ENCODE measurements at places on chromosomes 5 and 9.

DNA sequence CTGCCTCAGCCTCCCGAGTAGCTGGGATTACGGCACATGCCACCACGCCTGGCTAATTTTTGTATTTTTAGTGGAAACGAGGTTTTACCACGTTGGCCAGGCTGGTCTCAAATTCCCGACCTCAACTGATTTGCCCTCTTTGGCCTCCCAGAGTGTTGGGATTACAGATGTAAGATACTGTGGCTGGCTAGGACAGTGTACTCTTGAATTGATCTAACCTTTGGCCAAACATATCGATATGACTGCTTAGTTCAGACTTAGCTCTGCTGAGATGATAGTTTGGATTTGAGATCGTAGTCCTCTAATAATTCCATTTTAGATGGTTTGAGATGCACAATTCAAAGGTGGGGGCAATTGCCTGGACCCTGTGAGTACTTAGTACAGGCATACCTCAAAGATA lies 15.2 kb downstream of the TXNDC15 start:
- no peak for DNase-seq

- DNase-seq, result no peak
Measured at GRCh38 chr9:20513126-20513913, 109.0 kb downstream of the MLLT3 start.

GRCh38 chr5:158560170-158560569 lies 539.5 kb downstream of the EBF1 start:
- no peak for DNase-seq

DNA sequence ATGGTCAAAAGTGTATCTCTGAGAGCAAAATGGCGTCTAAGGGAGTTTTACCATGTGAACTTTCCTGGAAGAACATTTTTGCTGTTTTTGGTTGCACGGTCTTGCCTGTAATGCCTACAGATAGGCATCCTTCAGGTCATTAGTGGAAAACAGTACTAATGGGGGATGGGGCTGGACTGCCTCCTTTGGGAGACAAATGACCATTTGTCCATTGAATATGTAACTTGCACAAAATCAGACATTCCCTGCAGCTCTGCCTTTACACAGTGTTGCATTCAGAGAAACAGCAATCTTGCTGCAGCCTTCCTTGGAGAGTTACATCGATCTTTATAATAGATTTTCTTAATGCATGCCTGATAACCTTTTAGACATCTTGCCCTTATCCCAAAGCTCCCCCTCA lies 138.5 kb upstream of the EGFLAM start:
- no peak for DNase-seq

DNA sequence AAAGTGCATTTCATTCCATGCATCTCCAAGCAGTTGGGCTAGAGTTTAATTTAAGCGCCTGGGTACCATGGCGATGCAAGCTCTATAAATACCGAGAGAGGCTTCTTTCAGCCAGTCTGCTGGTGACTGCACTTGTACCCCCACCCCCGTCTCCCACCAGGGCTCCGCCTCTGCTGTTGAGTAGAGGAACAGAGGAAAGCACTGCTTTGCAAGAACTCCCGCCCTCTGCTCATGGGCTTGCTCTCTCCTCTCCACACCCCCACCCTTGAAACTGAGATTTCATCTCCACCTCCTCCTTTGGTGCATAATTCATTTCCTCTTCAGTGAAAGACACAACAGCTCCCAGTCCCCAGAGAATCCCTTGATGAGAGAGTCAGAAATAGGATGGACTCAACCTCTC lies 5.1 kb upstream of the WWC1 start:
- no peak for DNase-seq

- DNase-seq, result no peak
Measured at GRCh38 chr5:125056671-125057485, 310.4 kb upstream of the ZNF608 start.

GRCh38 chr9:133489253-133490190 lies 10.6 kb upstream of the SLC2A6 start:
- no peak for DNase-seq

DNA sequence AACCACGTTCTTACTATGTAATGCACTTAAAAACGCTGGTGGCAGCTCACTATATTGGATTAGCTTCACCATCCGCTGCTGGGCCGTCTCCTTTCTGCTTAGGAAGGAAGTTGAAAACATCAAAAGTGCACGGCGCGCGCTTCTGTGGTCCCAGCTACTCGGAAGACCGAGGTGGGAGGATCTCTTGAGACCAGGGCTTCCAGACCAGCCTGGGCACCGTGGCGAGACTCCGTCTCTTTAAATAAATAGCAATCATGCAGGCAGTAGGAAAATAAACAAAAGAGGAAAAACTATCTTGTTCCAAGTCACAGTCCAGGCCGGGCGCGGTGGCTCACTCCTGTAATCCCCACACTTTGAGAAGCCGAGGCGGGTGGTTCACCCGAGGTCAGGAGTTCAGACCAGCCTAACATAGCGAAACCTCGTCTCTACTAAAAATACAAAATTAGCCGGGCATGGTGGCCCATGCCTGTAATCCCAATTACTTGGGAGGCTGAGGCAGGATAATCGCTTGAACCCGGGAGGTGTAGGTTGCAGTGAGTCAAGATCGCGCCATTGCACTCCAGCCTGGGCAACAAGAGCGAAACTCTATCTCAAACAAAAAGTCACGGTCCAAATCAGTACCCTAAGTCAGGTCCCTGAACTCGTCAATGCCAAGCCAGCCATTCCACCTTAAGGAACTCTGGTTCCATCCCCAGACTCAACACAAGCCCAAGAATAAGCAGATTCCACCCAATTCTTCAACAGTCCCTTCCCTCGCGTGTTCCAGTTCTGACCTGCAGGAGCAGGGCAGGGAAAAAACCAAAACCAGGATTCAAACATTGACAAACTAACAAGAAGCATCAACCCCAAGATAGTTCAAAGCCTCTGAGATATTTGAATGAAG lies 1.0 kb upstream of the GOLGA1 start:
- no peak for DNase-seq

- no peak for DNase-seq
Measured at GRCh38 chr5:154044581-154044980, 5.8 kb downstream of the MFAP3 start.

DNA sequence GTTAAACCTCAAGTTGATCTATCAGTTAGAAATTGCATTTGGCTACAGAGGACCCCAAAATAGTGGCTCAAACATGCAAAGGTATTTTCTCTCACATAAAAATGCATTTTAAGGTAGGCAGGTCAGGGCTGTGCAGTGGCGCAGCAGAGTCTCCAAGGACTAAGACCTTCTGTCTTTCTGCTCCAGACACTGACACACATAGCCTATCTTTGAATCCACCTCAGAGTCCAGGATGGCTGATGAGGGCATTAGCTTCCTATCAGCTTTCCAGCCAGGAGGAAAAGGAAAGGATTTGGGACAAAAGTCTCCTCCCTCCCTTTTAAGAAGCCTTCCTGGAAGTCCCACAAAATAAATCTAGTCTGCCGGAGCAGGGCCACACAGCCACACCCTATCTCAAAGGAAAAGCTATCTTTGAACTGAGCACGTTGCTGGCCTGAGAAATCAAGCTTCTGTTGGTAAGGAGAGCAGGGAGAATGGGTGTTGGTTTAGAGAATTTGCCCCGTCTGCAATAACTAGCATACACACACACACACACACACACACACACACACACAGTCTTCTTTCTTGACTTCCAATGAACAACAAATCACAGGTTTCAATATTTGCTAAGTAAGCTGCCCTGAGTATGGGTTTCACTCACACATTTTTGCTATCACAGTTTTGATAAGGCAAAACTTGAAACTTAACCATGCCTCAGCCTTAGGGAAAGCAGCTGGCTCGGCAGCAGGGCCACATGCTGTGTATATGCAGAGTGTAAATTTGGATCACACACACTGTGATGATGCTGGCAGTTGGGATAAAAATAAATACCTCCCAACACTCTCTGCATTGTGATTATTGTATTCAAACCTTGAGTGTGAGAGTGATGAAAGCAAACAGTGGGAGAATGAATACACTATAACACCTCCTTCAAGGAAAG lies 116.6 kb upstream of the MAP3K1 start:
- DNase-seq, result no peak

DNA sequence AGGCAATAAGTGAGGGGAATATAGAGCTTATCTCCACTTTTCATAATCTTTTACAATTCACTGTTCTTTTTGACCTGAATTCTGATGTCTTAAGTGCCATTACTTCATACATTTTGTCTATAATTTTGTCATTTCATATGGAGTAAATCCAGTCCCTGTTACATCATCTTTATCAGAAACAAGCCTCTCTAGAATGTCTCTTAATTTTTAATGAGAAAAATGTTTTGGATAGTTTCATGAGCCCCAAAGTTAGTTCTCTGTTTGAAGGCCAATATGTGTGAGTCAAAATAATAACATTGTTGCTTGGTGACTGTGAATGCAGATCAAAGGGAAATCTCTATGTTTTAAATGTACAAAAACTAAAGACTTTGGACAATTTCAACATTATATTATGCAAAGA lies 329.6 kb upstream of the ARRDC3 start:
- DNase-seq, result no peak

GRCh38 chr5:88831816-88832215 lies 51.2 kb downstream of the MEF2C start:
- DNase-seq, result no peak

GRCh38 chr5:16457853-16458252 lies 7.7 kb downstream of the ZNF622 start:
- no peak for DNase-seq

DNA sequence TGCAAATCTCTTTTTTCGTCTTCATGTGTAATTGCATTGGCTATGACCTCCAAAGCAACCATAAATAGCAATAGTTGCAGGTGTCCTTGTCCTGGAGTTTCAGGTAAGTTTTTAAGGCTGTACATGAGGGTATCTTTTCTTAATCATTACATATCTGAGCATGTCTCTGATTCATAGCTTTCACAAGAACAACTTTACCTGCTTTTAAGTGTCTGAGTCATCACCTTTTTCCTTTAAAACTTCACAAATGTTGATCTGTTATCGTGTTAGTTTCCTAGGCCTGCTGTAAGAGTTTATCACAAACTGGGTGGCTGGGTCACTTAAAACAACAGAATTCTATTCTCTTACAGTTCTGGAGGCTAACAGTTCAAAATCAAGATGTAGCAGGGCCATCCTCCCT lies 13.8 kb downstream of the GARNL3 start:
- no peak for DNase-seq

DNA sequence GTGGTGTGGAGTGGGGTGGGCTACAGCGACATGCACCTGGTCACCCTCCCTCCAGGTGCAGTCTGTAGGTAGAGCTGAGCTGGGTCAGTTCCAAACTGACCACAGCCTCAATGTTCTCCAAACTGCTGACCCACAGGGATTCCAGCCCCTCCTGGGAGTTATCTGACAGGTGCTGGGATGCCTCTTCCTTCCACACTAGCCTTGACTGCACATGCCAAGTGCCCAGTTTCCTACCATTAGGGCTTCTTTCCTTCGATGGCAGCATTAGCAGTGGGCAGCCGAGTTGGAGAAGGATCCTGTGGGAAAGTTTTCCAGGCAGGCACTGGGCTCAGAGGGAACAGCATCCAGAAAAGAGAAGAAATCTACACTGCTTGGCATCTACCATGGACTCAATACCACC lies 64.0 kb upstream of the GABRP start:
- no peak for DNase-seq

DNA sequence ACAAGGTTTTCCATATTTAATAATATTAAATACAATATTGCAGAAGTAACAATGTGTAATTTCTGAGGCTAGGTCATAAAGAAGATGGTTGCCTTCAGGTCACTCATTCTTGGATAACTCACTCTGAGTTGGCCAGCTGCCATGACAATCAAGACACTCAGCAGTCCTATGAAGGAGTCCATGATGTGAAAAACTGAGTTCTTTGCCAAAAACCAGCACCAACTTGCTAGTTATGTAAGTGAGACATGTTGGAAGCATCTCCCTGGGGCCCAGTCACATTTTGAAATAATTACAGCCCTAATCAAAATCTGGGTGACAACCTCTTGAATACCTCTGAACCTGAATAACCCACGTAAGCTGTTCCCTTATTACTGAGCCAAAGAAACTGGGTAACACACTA lies 453.2 kb downstream of the CDH18 start:
- DNase-seq, result no peak

- no peak for DNase-seq
Measured at GRCh38 chr5:140367256-140368013, 7.4 kb downstream of the SLC4A9 start.

DNA sequence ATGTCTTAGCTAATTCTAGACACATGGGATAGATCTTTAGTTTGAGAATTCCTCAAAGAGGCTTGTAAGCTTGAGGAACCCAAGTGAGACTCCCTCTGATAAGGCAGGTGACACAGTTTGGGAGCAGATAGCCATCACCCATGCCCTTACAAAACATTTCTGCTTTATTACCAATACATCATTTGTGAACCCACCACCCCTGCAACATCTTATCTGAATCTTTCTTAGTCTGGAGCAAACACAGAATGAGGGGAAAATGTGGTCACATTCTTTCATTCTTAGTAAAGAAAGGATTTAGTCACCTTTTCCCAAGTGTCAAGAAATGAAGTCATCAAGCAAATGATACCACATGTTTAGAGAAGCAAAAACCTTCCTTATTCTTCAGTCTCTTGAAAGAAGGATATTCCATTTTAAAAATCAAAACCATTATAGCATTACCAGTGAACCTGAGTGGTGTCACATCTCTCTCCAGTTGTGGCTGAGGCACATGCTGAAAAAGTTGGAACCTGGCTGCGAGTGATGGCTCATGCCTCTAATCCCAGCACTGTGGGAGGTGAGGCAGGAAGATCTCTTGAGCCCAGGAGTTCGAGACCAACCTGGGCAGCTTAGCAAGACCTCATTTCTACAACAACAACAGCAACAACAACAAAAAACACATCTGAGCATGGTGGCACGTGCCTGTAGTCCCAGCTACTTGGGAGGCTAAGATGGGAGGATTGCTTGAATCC lies 65.9 kb downstream of the PRKACG start:
- no peak for DNase-seq

- DNase-seq, result no peak
Measured at GRCh38 chr9:14480526-14480925, 166.6 kb upstream of the NFIB start.

- DNase-seq, result peak; percentile 26
Measured at GRCh38 chr9:96150324-96151227, 151.4 kb downstream of the HSD17B3 start.

- DNase-seq, result no peak
Measured at GRCh38 chr5:58456026-58456425, 3.9 kb downstream of the PLK2 start.

DNA sequence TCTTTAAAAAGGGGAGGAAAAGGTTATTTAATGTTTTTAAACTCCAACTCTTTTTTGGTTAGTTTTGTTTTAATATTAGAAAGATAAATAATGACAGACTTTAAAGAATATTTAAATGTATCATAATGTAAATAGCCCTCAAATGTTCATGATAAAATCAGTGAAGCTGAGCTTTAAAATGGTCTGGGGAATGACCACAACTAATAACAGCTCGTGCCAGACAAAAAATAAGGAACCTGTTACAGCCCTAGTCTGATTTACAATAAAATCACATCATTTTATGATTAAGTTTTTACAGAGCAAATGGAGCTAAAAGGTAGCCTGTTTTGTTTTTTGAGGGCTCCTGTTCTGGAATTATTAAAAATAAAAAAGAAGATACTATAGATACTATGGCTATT lies 46.1 kb downstream of the VCAN start:
- DNase-seq, result no peak

Measured in CD4-positive, alpha-beta memory T cell (primary cell).